ENCODE measurements at places on chromosomes 13 and 19. TPM values are rescaled to one million over a fixed set of nuclear protein-coding genes. Genes with fewer than 3 reads are reported as not detected.
A peak's percentile ranks its signal among the peaks of the same experiment; 100 is the strongest.

DNA sequence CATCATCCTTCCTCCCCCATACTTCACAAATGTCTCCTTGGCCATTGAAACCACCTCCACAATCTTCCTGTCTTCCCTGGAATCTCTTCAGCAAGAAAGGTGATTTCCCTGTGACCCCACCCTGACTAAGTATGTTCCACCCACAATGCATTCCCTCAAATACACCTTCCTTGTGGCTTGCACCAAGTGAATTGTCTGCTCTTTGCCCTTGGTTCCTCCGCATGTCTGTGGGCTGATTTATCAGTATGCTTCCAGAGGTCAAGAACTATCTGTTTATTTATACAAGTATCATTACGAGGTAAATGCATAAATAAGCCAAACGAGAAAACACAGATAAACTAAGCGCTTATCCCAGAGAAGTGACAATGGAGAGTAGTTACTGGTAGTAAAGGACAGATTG is 45.4 kb upstream of the POMP start:
- H3K27me3 ChIP-seq = no peaks in the 10 kb centered on the region
- peaks cover 13% of the 10 kb centered on the region for H3K4me1 ChIP-seq
- DNase-seq = no peak
- H3K27ac ChIP-seq = no peak overlapping the region
- no peak overlapping the region for H3K4me3 ChIP-seq

CEACAM7 gene
- not detected for total RNA-seq

- no peaks in the 10 kb centered on the region for H3K36me3 ChIP-seq
- no peak overlapping the region for H3K27ac ChIP-seq
- H3K4me3 ChIP-seq = no peak overlapping the region
Observed at GRCh38 chr19:6808494-6808893, 36.0 kb downstream of the VAV1 start.

DNA sequence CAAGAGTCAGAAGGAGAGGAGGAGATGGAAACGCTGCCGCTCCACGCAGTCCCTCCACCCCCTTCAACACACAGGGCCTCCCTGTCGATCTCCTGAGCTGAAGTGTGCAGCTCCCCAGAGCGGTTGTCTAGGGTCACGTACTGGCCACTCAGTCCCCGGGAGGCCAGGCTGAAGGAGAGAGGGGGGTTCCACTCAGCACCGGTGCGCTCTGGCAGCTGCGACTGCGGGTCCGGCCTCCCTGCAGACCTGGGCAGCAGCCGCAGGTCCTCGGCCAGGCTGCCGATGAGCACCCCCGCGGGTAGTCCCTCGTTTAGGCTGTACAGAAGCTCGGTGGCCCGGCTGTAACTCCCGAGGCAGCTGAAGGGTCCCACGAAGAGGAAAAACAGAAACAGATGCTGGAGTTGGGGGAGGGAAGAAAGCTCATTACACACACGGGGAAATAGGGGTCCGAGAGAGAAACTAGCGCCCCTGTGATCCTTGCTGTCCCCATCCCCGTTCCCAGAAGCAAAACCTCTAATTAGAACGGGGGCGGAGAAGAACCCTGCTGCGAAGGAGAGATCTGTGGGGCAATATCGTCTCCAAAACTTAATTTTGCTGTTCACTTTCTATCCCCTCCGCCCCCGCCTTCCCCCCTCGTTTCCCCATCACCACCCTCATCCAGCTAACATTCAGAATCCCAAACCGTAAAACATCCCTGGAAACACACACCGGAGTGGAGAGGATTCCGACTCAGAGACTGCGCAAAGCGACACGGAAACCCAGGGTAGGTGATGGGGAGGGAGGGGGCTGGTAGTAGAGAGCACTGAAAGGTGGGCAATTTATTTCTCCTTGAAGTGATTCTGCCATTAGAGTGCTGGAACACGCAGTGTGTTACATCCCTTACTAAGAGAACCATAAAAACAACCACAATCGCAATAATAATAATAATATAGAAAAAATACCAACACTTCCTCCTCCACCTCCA is 1.8 kb downstream of the PCDH20 start:
- no peak for DNase-seq
- H3K4me1 ChIP-seq = peaks cover 37% of the 10 kb centered on the region
- H3K27me3 ChIP-seq = peaks cover 56% of the 10 kb centered on the region
- no peak overlapping the region for H3K27ac ChIP-seq
- H3K4me3 ChIP-seq = peak overlapping the region; percentile 80
- H3K36me3 ChIP-seq = no peaks in the 10 kb centered on the region

GPR18 gene
- total RNA-seq = not detected

DNA sequence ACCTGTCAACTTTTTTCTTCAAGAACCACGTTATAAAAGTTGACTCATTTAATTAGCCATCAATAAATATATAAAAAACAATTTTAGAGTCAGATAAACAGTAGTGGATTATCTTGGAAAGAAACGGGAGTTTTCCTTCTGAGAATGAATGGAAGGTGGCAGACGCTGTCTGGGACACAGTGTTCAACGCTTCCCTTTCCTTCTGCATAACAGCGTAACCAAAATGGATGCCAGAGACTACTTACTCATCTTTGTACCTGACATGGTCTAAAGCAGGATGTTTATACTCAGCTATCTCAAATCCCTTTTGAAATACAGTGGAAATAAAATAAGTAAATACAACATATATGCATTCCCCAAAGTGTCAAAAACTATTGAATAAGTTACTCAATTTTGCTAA is 195.2 kb downstream of the LHFPL6 start:
- no peak for DNase-seq
- H3K27ac ChIP-seq = no peak overlapping the region
- no peaks in the 10 kb centered on the region for H3K27me3 ChIP-seq
- H3K4me1 ChIP-seq = peaks cover 56% of the 10 kb centered on the region

DNA sequence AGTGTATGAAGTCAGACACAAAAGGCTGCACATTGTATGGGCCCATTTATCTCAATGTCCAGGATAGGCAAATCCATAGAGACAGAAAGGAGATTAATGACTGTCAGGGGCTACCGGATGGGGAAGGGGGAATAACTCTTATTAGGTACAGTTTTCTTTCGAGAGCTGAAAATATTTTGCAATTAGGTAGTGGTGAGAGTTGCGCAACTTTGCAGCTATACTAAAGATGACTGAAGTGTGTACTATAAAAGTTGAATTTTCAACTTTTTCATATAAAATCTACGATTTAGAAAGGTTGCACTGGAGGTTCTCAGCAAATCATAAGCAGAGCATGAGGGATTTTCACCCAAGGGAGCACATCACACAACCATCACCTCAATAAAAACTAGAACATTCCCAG is 16.1 kb upstream of the SLC15A1 start:
- peaks cover 57% of the 10 kb centered on the region for H3K27me3 ChIP-seq
- no peak overlapping the region for H3K27ac ChIP-seq
- H3K36me3 ChIP-seq = no peaks in the 10 kb centered on the region
- no peak overlapping the region for H3K4me3 ChIP-seq
- H3K4me1 ChIP-seq = no peaks in the 10 kb centered on the region
- no peak for DNase-seq

GRCh38 chr19:16892436-16892835 is 3.6 kb downstream of the F2RL3 start:
- H3K27me3 ChIP-seq = no peaks in the 10 kb centered on the region
- H3K4me3 ChIP-seq = no peak overlapping the region
- peaks cover 7% of the 10 kb centered on the region for H3K36me3 ChIP-seq
- H3K27ac ChIP-seq = no peak overlapping the region
- peaks cover 21% of the 10 kb centered on the region for H3K4me1 ChIP-seq

ZNF492 gene
- not detected for total RNA-seq

- no peak for DNase-seq
- H3K36me3 ChIP-seq = peaks cover 5% of the 10 kb centered on the region
- H3K27ac ChIP-seq = peak overlapping the region; percentile 94
- peaks cover 12% of the 10 kb centered on the region for H3K27me3 ChIP-seq
- peak overlapping the region; percentile 93 for H3K4me3 ChIP-seq
Observed at GRCh38 chr13:76991432-76991795, 467 bp upstream of the CLN5 start.

EVI5L gene
- 27.6 TPM for total RNA-seq

- no peaks in the 10 kb centered on the region for H3K27me3 ChIP-seq
- H3K4me1 ChIP-seq = peaks cover 8% of the 10 kb centered on the region
- no peak overlapping the region for H3K27ac ChIP-seq
- DNase-seq = no peak
- H3K4me3 ChIP-seq = no peak overlapping the region
Observed at GRCh38 chr19:34288381-34288780, 34.0 kb downstream of the GARRE1 start.

GRCh38 chr13:100789968-100790367 is 115.4 kb upstream of the TMTC4 start:
- no peaks in the 10 kb centered on the region for H3K36me3 ChIP-seq
- DNase-seq = no peak
- H3K4me3 ChIP-seq = no peak overlapping the region
- H3K27me3 ChIP-seq = peaks cover 13% of the 10 kb centered on the region
- no peak overlapping the region for H3K27ac ChIP-seq

GIPR gene
- total RNA-seq = 1.3 TPM

VSTM2B gene
- not detected for total RNA-seq

- peak within 1 kb of the TSS; percentile 96 for H3K27ac ChIP-seq
- no peak for DNase-seq
- H3K36me3 ChIP-seq = peaks cover 5% of the 10 kb centered on the region
Observed at GRCh38 chr19:12723641-12724426, at the start of gene TNPO2. Gene TNPO2, minus strand, starts transcription at chr19:12723932. Its CDS starts 2,955 bp downstream, at chr19:12720977.

DNA sequence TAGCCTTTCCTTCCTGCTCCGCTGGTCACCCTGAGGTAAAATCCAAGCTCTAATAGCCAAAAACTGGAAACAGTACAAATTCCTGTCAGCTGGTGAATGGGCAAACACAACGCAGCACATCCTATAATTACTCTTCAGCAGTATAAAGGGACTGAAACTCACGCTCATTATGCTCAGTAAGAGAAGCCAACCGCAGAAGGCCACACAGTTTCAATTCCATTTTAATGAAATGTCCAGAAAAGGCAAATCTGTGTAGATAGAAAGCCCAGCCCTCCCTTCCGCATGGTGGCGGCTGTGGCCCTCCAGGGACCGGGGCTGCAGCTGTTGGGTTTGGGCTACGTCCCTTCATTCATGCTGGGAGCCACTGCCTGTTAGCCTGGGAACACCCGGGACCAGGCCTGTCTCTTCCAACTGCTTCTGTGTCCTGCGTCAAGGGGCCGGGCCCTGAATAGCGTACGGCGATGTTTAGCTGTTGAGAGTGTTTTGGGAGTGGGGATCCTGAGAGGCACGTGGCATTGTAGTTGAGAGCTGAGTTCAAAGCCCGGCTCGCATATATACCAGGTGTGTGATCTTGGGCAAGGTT is 23.5 kb downstream of the NKPD1 start:
- H3K36me3 ChIP-seq = peaks cover 6% of the 10 kb centered on the region
- H3K4me1 ChIP-seq = peaks cover 3% of the 10 kb centered on the region
- no peak overlapping the region for H3K27ac ChIP-seq
- DNase-seq = no peak

PSENEN gene
- 72.6 TPM for total RNA-seq

FREM2 gene
- 0.37 TPM for total RNA-seq

DNA sequence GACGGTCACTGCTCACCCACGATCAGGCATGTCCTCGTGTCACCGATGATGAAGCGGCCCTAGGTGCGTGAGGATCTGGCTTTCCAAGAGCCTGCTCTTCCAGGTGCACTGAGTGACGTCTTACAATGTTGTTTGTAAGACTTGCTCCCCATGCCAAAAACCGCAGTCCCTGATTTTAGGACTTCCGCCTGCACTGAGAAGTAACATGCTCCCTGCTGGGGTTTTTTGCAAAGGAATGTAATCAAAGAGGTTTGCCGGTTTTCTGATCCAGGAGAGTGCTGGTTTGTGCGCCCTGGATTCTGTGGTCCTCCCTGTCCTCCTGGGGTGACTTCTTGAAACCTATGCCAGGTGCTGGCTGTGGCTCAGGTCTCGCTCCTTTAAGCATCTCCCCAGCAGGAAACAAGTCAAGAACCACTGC is 38.8 kb downstream of the MYO9B start:
- DNase-seq = no peak
- no peak overlapping the region for H3K4me3 ChIP-seq
- H3K27me3 ChIP-seq = no peaks in the 10 kb centered on the region
- no peaks in the 10 kb centered on the region for H3K4me1 ChIP-seq
- no peak overlapping the region for H3K27ac ChIP-seq

GRCh38 chr13:32428581-32429432 is 877 bp upstream of the N4BP2L1 start:
- DNase-seq = no peak
- H3K4me3 ChIP-seq = peak overlapping the region; percentile 79
- H3K27me3 ChIP-seq = no peaks in the 10 kb centered on the region
- peak overlapping the region; percentile 72 for H3K27ac ChIP-seq

EFNA2 gene
- total RNA-seq = 3.8 TPM

GRCh38 chr19:53961523-53962356 is 997 bp upstream of the CACNG8 start:
- H3K36me3 ChIP-seq = no peaks in the 10 kb centered on the region
- DNase-seq = no peak
- H3K27ac ChIP-seq = no peak overlapping the region
- H3K4me3 ChIP-seq = no peak overlapping the region
- no peaks in the 10 kb centered on the region for H3K4me1 ChIP-seq

DNA sequence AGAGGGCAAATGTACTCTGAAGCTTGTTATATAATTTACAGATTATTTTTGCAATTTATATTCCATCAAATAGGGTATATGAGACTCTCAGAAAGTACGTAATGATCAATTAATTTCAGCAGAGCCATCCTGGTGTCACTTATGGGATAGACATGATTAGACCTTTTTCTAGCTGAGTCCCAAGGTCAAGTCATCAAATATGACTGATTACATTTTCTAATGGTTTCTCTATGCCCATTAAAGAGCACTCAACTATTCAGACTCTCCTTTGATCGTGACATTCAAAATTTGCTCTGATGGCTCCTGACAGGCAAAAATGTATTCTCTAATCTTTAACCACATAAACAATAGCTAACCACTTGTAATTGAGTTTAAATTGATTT is 469.2 kb downstream of the COG6 start:
- H3K4me1 ChIP-seq = peaks cover 29% of the 10 kb centered on the region
- H3K36me3 ChIP-seq = no peaks in the 10 kb centered on the region
- no peaks in the 10 kb centered on the region for H3K27me3 ChIP-seq

DNA sequence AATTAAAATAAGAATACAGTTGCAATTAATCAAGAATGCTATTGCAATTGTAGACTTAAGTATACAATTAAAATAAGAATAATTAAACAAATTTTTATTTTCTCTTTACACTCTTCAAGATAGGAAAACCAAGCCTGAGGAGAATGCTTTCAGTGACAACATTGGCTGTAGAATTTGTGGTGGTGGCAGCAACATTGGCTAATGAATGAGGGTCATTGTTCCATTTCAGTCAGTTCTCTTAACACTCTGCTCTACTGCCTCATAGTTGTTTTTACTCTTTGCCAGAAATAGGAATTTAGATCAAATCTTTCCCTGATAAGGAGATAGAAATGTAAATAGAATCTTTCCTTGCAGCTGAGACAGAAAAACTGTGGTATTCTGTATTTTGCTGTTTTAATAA is 391.6 kb downstream of the PCDH20 start:
- H3K4me3 ChIP-seq = no peak overlapping the region
- H3K27me3 ChIP-seq = no peaks in the 10 kb centered on the region
- no peak for DNase-seq
- H3K36me3 ChIP-seq = no peaks in the 10 kb centered on the region

DNA sequence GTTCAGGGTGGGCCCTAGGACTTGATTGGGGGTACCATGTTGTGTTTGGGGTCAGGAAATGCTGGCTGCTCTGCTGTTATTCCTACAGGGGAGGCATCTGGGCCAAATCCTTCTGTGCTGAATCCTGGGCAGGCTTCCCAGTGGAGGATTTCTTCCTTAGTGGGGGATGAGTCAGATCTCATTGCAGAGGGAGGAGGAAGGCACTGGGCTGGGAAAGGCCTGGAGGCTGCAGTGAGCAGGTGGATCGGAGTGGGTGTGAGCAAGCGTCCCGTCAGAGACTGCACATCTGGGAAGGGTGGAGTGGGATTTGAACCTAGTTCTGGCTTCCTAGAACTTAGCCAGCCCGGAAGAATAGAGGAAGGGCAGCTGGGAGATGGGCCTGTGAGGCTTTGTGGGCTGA is 11.5 kb downstream of the CCDC124 start:
- no peaks in the 10 kb centered on the region for H3K36me3 ChIP-seq
- H3K4me3 ChIP-seq = no peak overlapping the region
- peaks cover 14% of the 10 kb centered on the region for H3K4me1 ChIP-seq
- H3K27ac ChIP-seq = no peak overlapping the region
- no peak for DNase-seq
